ENCODE measurements at places on chromosomes 11 and 22.

GRCh38 chr11:63879598-63880402 lies 37.2 kb downstream of the RCOR2 start:
- DNase-seq, result no peak

DNA sequence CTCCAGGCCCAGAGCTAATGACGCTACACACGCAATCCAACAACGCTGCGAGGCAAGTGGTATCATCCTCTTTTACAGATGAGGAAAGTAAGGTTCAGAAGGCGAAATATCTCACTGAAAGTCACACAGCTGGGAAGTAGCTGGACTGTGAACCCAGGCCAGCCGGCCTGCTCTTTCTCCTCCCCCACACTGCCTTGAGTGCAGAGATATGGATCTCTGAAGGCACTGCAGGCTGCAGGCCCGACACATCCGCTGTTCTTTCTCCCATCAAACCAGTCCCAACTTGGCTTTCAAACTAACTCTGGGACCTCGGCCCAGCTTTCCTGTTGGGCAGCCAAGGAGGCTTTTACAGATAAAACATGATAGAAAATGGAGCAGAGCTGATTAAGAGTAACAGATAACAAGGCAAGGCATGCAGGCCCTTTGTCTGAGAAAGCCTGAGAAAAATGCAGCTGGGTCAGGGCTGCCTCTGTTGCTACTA lies 64.0 kb upstream of the PTPRJ start:
- DNase-seq, result no peak

DNA sequence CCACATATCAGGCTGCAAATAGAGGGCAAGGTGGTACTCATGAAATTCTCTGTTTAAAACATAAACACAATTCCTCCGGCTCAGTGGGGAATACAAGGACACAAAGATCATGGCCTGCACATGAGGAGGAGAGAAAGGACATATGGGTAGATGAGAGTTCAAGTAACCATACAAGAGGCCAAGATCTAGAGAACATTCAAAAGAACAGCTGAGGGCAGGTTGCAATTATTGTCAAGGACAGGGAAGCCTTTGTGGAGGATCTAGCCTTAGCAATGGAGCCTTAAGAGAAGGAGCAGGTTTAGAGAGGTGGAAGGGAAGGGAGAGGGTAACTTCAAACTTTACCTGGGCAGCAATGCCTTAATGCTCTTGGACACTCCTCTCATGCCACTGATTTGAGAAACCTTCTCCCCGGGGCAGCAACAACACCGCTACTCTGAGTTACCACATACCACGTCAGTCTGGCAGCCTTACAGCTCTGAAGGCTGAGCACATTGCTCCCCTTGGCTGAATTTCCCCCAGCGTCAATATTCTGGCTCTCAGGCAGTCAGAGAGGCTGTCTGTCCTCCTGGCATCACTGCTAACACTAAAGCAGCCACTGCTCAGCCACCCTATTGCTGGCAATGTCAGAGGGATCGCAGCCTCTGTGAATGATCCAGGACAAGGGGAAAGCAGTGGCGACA lies 55.5 kb downstream of the CLPB start:
- no peak for DNase-seq

GRCh38 chr11:27242591-27242990 lies 120.4 kb downstream of the CCDC34 start:
- DNase-seq, result no peak

DNA sequence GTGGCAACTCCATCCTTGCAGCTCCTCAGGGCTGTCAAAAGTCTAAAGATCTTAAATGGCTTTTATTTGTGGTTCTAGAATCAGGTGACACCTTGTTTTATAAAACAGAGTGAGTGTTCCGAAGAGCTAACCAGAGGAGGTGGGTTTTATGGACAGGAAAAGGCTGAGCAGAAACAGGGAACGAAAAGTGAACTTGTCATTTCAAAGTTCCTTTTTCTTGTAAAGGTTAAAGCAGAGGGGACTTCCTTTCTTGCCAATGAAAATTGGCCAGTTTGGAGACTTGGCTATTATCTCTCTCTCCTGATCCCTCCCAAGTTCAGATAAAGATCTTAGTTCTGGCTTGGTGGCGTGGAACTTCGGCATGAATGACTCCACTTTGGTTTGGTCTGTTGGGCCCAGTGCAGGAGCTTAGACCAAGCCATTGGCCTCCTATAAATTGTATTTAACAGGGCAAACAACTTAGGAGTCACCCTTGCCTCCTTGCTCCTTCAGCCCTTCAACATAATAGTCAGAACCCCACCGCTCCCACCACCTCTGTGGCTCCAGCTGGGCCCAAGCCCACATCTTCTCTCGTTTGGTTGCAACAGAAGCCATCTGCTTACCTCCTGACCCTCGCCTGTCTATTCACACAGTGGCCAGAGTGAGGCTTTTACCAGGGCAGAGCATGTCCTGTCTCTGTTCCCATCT lies 102.4 kb upstream of the THY1 start:
- no peak for DNase-seq

- DNase-seq, result no peak
Measured at GRCh38 chr11:126839496-126839895, 161.1 kb downstream of the KIRREL3 start.

- DNase-seq, result no peak
Measured at GRCh38 chr11:42021911-42022310, 562.5 kb upstream of the LRRC4C start.

DNA sequence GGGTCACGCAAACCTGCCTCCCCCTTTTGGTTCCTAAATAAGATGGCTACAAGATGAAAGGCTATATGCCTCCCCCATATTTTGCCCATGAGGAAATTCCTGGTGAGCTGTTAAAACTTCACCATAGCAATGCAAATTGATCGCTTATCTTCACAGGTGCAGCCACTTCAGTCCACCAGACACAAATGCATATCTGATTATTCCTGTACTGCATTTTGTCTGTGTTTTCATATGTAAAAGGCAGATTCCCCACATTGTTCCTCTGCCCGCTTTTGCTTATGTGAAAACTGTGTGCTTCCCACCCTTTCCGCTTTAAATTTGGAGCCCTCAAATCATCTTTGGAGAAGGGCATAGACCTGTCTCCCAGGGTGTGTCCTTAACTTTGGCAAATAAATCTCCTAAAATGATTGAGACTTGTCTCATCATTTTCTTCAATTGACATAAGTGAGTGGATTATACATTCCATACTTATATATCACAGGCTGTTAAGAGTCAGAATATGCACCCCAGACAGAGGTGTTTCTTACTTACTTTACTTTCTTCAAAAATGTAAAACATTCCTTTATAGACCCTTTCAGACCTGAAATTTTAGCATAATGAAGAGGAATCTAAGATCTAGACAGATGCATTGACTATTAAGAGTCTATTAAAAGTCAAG lies 116.4 kb downstream of the CASP12 start:
- DNase-seq, result no peak

DNA sequence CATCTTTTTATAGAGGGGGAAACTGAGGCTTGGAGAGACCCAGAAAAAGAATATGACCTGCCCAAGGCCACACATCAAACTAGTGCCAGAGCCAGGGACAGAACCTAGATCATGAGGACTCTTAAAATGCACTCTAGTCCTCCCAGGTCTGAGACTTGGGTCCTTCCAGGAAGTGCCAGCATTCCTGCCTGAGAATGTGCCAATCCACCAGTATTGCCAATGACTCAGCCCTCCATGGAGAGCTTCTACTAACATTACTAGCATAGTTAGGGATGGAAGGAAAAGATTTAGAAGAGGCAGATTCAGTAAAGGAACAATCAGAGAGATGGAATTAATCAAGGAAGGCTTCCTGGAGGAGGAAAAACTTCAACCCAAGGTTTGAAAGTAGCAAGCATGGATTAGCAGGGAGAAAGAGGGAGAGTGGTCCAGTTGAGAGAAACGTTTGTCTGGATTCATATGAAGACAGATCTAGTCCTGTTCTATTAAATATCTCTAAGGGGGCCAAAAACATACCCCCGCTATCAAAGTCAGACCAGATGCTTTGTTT lies 20.1 kb upstream of the SMIM35 start:
- no peak for DNase-seq

DNA sequence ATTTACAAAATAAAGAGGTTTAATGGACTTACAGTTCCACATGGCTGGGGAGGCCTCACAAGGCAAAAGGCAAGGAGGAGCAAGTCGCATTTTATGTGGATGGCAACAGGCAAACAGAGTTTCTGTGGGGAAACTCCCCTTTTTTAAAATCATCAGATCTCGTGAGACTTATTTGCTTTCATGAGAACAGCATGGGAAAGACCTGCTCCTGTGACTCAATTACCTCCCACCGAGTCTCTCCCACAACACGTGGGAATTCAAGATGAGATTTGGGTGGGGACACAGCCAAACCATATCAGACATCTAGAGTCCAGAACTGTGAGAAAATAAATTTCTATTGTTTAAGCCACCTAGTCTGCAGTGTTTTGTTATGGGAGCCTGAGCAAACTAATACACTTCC lies 80.8 kb downstream of the ME3 start:
- peak; percentile 73 for DNase-seq

DNA sequence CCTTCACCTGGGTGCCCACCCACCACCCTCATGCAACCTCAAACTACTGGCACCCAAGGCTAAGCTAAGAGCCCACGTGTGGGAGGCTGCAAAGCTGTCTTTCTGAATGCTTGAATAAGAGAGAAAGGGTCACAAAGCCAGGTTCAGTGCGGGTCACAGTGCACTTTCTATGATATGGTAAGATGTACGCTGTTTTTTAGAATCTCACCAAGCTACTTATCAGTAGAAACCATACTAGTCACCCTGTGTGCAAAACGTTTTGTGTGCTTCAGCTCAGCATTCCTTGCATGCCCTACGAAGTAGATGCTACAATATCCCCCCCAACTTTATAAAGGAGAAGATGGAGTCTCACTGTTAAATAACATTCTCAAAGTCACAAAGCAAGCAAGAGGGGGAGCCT lies 14.9 kb downstream of the P2RX3 start:
- no peak for DNase-seq

- no peak for DNase-seq
Measured at GRCh38 chr11:13647391-13647790, 21.1 kb upstream of the FAR1 start.

DNA sequence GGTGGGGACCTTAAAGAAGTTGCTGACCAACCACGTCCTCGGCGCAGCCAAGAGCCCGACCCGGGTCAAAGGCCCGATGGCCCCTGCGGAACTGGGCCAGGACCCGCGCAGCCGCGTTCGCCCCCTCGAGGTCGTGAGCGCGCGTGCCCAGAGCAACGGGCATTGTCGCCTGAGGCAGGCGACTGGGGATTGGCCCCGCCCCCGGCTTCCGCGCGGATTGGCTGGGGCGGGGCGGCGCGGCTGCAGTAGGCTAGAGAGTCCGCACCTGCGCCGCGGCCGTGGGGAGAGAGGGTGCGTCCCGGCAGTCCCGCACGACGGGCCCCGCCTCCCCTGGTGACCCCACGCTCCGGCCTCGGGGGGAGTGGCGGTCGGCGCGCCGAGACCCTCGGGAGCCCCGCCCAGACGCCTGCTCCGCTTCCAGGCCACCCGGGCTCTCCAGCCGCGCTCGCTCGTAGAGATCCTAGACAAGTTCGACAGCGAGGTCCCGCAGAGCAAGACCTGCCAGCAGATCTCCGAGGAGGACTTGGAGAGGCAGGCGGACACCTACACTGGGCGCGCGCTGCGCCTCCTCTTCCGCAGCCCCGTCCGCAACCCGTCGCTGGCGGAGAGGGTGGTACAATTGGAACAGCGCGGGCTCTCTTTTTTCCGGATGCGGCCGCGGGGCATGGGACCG lies 8.3 kb upstream of the PPIL2 start:
- DNase-seq, result no peak

DNA sequence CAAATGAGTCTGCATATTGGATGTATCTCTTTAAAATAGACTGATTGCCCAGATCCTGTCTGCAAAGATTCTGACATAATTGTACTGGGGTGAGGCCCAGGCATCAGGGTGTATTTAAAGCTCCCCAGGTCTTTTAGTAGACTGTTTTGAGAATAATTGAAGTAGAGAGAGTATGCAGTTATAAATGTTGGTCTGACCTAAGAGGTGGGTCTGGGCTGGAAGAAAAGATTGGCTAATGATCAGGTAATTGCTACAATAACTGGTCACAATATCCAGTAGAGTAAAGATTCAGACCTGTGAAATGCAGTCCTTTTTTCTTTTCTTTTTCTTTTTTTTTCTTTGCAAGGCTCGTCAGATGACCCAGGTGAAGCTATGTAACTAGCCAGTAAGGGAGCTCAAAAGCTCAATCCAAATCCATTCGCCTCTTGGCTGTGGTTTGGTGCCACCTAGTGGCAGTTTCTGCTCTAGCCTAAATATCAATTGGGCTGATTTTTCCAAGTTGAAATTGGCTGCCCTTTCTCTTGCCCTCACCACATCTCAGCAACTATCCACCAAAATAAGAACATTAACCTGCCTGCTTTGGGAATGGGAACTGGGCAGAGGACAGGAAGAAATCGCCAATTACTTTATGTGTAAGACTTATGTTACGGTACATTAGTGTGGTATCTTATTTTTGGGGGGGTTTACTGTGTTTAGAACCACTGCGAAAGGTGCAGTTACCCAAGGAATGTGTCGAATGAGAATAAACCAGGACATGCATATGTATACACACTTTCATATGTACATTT lies 45.9 kb downstream of the ZNF143 start:
- peak; percentile 85 for DNase-seq

- no peak for DNase-seq
Measured at GRCh38 chr11:10495464-10495786, 40.4 kb downstream of the AMPD3 start.

GRCh38 chr22:16804882-16805281 lies 20.3 kb downstream of the XKR3 start:
- DNase-seq, result no peak

DNA sequence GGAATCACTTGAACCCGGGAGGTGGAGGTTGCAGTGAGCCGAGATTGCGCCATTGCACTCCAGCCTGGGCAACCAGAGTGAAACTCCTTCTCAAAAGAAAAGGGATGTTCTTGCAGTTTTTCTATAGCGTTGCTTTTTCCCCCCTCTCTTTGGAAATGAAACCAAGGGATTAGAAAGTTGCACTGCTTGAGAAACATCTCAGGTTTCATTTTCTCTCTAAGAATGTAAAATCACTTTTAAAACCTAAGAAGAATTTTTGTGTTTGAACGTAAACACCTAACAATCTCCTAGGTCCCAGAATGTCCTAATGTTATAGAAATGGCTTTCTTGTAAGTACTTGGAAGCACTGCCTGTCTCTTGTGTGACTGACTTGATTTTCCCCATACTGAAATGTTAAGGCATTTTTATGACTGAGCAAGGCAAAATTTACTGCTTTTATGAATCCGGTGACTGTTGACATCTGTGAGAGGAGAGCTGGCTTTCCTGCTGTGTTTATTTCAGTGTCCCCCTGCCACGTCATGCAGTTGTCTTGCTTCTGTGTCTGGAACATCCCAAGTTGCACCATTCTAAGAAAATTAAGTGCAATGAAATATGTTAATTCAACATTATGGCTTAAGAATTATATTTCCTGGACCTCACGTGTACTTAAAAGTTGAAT lies 37.7 kb downstream of the NF2 start:
- no peak for DNase-seq

DNA sequence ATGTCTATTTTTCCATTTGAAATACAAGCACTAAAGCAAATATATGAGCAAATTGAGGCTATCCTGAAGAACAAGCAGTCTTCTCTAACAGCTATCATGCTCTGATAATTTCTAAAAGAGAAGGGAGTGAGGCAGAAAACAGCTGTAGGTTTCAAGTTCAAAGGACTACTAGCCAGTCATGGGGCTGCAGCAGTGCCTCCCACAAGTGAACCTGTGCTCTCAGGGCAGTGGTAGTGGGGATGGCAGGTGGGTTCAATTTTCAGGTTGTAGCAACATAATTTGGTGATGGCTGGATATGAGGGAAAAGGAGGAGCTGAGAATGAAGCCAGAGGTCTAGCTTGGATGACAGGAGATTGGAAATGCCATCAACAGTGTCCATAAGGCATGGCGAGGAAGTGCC lies 93.5 kb upstream of the ARHGAP20 start:
- no peak for DNase-seq

GRCh38 chr11:64291752-64292459 lies 804 bp downstream of the KCNK4 start:
- no peak for DNase-seq

All from dermis microvascular lymphatic vessel endothelial cell (primary cell).